Activated CD4-positive, alpha-beta T cell treated with anti-CD3 and anti-CD28 coated beads, Interleukin-2, amount 50 U/mL, for 16 hours (primary cell): ENCODE measurements at places on chromosomes 7 and 10.

GRCh38 chr10:4013651-4014121 lies 228.7 kb upstream of the KLF6 start:
- DNase-seq, result peak; percentile 54

GRCh38 chr7:129827467-129827990 lies 125.2 kb downstream of the UBE2H start:
- no peak for DNase-seq

DNA sequence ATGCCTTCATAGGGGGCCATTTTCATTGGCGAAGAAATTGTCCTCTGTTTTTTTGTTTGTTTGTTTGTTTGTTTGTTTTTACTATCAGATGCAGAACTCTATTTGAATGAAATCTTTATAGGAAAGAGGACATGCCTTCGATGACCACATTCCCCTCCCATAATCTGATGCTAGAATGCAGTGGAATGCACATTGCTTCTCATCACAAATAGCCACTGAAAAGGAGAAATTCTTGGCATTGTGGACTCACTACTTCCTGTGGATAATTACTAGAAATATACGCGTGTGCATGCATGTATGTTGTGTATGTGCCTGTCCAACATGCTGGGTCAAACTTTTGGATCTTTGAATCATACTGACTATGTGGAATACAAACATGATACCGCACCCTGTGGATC lies 70.5 kb upstream of the SFMBT2 start:
- DNase-seq, result no peak

DNA sequence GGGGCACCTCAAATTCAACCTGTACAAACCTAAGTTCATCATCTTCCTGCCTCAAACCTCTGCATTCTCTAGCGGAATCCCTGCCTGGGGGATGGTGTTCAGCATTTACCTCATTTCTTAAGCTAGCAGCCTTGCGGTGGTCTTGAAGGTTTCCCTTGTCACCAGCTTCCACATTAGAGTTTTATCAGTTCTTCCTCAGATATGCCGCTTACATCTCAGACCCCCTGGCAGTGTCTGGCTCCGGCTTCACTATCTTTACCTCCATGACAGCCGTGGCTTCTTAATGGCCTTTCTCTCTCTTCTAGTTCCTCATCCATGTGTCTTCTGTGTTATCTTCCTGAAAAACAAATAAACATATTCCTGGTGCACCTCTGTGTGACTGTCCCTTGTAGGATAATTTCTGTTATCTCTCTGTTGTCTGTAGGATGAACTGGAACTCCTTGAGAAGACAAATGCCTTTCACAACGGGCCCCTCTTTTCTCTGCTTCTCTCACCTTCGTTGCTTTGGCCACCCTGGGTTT lies 101.1 kb upstream of the BMPER start:
- DNase-seq, result no peak

DNA sequence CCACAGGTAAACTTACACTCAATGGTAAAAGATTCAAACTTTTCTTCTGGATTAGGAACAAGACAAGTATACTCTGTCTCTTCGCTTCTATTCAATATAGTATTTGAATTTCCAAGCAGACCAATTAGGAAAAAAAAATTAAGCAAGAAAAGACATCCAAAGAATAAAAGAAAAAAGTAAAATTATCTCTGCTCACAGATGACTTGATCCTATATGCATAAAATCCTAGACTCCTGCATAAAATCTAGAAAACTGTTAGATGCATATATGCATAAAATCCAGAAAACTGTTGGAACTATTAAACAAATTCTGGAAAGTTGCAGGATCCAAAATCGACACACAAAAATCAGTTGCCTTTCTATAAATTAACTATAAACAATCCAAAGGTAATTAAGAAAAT lies at the start of gene OR13A1:
Gene OR13A1, minus strand, starts transcription at position 101 of the 400 bp plus-strand sequence. CDS start 11,186 bp downstream, outside the sequence.
- DNase-seq, result no peak

DNA sequence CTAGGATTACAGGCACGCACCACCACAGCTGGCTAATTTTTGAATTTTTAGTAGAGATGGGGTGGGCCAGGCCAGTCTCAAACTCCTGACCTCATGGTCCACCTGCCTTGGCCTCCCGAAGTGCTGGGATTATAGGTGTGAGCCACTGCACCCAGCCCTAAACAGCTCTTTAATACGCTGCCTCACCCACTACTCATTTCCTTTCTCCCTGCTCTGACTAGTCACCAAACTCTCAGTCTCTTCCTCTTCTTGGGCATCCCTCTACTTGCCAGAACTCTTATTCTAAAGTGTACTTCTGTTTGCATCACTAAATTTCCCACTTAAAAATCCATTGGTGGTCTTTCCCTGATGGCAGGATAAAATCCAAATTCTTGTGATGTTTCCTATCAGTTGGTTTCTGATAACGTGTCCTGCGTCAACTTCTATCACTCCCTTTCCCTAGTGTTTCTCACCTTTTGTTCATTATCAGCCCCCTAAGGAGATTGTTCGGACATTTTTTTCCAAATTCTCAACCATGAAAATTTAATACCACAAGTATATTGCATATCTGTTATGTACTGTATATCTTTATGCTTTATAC lies 124.7 kb downstream of the CUBN start:
- DNase-seq, result no peak

DNA sequence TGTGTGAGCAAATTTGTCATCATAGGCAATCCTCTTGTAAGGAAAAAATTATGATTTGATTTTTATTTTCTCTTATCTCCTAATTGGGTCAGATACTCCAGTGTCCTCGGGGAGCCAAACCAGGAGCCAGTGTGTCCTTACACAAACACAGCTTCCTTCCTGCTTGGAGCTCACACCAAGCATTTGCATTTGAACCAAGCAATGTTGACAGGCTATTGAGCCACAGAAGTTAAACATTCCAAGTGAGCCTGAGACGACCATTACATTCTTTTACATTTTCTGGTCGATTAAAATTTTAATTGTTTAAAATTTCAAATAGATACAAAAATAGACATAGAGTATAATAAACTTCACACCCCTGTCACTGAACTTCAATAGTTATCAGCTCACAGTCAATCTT lies 194.8 kb downstream of the CFTR start:
- no peak for DNase-seq

DNA sequence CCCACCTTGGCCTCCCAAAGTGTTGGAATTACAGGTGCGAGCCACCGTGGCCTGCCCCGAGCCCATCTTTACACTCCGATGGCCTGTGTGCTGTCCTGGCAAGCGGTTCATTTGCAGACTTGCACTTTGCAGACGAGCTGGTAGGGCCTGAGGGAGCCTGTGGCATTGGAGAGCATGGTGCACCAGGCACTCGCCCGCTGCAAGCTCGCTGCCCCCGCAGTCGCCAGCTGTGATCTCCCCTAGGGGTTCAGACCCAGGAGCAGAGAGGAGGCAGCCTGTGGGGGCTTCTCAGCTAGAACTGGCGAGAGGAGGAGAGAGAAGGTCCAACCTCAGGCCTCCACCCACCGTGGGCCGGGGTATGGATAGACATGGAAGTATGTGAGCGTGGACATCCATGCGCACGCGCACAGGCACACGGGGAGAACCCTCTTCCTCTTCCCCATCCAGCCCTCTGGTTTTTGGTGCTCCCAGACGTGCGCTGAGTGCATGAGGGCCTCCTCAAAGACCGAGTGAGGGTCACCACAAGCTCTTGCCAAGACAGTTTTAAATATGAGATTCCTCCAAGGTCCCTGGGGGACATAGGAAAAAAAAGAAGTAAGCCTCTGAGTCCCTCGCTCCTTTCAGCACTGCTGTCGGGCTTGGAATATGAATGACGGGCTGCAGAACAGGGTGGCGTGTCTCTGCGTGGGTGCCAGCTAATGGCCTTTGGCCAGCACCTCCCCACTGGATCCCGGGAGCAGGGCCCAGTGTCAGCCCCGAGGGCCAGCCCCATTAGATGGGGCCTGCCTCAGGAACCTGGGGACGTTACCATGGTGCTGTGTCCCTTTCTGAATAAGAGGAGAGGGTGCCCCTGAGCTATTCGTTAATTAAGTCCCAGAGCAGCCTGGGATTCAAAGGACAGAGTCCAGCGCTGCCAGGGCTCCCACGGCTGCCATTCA lies 15.1 kb upstream of the TTYH3 start:
- no peak for DNase-seq

GRCh38 chr7:114862406-114862805 lies 59.5 kb upstream of the MDFIC start:
- no peak for DNase-seq

DNA sequence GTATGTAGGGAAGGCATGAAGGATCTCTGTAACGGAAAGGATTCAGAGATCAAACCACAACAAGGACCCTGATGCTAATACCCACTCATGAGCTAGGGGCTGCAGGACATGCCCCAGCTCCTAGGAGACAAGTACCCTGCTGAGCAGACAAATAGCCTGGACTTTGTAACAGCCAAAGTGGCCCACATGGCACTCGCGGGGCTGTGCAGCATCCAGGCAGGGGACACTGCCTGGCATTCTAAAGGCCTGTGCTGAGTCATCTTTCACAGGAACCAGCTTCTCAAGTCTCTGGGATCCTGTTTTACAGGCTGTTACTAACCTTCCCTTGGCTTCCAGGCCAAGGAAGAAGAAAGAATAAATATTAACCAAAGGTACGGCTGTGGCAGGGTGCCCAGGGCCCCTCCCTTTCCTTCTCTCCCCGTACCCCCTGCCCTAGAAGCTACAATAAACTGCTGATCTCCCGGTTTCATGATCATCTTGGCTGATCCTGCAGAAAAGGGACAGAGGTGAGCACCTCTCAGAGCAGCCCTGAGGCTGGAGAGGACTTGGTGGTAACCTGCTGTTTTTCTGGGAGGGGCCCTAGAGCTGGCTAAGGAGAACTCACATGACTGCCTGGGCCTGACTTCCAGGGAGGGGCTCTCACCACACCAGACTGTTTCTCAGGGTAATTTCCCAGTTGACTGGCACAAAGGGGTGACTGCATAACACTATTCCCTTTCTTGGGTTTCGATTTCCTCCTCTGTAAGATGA lies 4.2 kb upstream of the RPEL1 start:
- no peak for DNase-seq

DNA sequence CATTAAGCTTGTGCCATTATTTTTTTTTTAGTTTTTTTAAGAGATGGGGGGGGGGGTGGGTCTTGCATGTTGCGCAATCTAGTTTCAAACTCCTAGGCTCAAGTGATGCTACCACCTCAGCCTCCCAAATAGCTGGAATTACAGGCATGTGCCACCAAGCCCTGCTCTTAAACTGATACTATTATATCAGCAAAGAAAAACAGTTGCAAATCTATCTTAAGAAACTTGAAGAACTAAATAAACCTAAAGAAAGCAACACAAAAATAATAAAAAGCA lies 47.5 kb downstream of the BRAF start:
- no peak for DNase-seq

DNA sequence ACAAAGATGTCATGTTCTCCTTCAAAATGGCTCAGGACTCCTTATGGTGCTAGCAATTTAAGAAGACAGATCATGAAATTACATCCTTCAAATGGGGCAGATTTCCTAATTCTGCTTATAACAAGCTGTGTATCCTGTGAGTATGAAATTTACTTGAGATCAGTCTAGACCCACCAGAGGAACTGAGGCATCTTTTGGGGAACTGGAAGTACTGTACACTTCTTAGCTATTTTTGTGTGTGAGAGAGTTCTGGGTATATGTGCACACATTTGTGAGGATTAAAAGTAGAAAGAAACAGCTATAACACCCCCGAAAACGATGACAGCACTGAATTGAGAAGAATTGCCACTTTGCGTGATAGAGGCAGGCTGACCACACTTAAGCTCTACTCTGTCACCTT lies 187.0 kb upstream of the CCDC6 start:
- no peak for DNase-seq

- DNase-seq, result no peak
Observed at GRCh38 chr7:127677433-127678230, 25.6 kb downstream of the SND1 start.

- no peak for DNase-seq
Observed at GRCh38 chr7:74032191-74032490, 4.2 kb downstream of the ELN start.

- no peak for DNase-seq
Observed at GRCh38 chr10:28975891-28976531, 298.7 kb downstream of the BAMBI start.

DNA sequence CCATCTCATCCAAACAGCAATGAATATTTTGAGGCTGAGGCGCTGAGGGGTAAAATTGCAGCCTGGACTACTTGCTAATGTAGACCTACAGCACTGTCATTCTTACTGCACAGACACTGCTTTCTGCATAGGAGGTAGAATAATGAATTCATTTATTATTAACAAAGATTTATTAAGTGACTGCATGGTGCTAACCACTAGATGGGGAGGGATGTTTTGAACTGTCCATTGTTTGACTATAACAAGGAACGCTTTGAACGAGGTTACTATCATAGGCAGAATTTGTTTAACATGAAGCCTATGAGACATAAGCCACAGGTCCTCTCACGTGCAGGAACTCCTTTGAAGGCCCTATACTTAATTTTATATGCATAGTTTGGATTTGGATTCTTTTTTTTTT lies 143.8 kb downstream of the CFTR start:
- no peak for DNase-seq

DNA sequence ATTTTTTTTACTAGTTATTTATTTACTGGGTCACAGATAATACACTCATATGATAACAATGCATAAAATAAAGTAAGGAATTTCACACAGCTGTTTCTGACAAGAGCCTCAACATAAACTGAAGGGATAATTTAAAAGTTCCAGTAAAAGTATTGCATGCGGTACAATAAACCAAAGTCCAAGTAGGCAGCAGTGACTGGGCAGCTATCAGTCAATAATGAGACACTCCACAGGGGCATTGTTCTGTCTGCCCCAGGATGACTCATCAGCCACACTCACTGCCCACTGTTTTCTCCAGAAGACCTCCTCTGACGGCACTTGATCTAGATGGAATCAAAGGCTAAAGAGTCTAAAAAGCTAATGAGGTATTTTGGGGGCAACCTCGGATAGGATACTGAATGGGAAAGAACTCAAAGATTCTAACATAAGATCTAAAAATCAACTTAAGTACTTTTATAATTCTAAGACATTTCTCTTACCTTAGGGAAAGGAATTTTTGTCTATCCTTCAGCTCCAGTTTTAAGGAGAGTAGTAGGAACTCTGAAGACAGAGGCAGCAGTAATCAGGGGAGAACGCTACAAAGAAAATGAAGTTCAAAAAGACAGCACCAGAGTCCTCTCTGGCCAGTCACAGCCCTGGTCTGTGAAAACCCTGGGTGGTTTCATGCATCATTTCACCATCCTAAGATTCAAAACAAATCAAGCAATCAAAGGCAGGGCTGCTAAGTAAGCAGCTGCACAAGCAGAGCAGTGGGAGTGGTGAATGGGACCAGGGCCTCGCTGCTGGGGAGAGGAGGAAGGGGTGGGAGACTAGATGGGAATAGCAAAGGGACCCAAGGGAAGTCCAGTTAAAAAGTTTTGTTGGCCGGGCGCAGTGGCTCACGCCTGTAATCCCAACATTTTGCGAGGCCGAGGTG lies 175.1 kb downstream of the AVL9 start:
- no peak for DNase-seq

DNA sequence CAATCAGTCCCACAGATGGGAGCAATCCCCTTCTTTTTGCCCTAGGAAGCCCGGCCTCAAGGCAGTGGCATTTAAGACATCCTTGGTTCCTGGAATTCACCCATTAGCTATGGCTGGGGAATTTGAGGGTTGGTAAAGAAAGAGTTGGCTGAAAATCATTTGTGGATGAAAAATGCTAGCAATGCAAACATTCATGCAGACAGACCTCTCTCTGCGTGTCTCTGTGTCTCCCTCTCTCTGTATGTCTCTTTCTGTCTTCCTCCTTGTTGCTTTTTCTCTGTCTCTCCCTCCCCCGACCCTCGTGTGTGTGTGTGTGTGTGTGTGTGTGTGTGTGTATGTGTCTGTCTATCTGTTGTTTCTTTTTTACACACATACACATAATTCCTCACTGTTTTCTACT lies 19.4 kb downstream of the LDB3 start:
- no peak for DNase-seq

- DNase-seq, result no peak
Observed at GRCh38 chr10:1648648-1649047, 88.7 kb downstream of the ADARB2 start.

- no peak for DNase-seq
Observed at GRCh38 chr7:134209322-134210015, 82.3 kb downstream of the LRGUK start.
